ENCODE measurements at places on chromosomes 2 and 18. TPM values are rescaled to one million over a fixed set of nuclear protein-coding genes. Genes with fewer than 3 reads are reported as not detected.
A peak's percentile ranks its signal among the peaks of the same experiment; 100 is the strongest.

DNA sequence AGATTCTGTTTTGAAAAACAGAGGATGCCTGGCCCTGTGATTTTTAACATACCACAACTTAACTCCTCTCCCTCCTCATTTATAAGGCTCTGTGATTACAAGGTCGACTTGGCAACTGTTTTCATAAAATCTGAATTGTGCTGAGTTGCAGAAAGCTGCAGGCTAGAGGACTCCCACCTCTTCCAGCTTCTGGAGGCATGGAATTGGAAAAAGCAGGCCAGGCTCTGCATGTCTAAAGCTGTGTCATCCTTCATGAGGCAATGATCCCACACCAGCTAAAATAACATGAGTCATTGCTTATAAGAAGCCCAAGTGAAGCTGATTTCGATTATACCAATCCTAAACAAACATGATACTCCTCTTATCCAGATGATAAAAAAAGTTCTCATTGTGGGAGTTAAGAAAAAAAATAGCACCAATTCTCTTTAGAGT lies 11.7 kb downstream of the ARHGAP28 start:
- DNase-seq = peak; percentile 66

The FAM168B gene
- 97.8 TPM for total RNA-seq

The APOB gene
- 20.1 TPM for total RNA-seq

The LYPD1 gene
- 0.22 TPM for total RNA-seq

The PDCD1 gene
- total RNA-seq = 17.5 TPM

The POTEJ gene
- not detected for total RNA-seq

- DNase-seq = no peak
Measured at GRCh38 chr2:40448476-40449079, 3.3 kb downstream of the SLC8A1 start.

All from right atrium auricular region (tissue), 2 donors.